ENCODE measurements at places on chromosomes 4 and X.
A peak's percentile ranks its signal among the peaks of the same experiment; 100 is the strongest.

GRCh38 chr4:122531514-122531913, 75.0 kb upstream of the IL2 start:
- no peak for DNase-seq

- peak; percentile 88 for DNase-seq
Observed at GRCh38 chr4:109184491-109184961, 117.9 kb downstream of the COL25A1 start.

GRCh38 chrX:68755616-68756125, 73.2 kb upstream of the EFNB1 start:
- no peak for DNase-seq

- DNase-seq: no peak
Observed at GRCh38 chrX:20399728-20400414, 133.2 kb upstream of the RPS6KA3 start.

DNA sequence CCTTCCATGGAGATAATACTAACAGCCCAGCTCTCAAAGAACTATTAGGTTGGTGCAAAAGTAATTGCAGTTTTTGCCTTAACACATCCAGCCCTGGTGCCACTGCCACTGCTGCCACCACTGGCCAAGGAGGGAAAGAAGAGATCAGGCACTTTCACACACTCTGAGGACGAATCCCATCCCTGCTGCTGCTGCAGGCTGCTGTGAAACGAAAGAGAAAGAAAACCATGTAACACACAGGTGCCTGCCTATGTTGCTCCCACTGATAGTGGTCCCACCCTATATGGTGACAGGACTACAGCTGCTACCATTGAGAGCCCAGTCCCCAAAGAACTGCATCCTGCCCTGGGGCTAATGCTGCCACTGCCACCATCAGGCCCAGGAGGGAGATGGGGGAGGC, 35.1 kb downstream of the TMLHE start:
- DNase-seq: no peak

GRCh38 chr4:13445841-13446790, 38.0 kb downstream of the RAB28 start:
- DNase-seq: no peak

DNA sequence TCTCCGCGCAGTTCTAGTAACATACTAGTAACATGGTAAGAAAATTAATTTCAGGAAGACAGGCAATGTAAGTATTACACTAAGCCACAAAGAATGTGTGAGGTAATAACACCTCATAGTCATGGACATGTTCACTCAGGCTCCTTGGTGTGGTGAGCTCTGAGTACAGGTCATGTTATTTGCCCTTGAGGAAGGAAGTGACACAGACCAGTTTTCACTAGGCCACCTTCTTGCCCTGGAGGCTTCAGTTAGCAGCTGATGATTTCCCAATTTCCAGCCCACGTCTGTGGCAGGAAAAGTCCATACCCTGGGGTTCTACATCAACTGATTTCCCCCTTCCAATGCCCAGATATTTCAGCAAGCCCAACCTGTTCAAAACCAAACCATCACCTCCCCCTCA, 6.7 kb downstream of the APOO start:
- peak; percentile 88 for DNase-seq

- no peak for DNase-seq
Observed at GRCh38 chr4:176443117-176443516, 123.4 kb downstream of the SPCS3 start.

GRCh38 chr4:94256828-94257227, 49.2 kb downstream of the SMARCAD1 start:
- DNase-seq: peak; percentile 17

DNA sequence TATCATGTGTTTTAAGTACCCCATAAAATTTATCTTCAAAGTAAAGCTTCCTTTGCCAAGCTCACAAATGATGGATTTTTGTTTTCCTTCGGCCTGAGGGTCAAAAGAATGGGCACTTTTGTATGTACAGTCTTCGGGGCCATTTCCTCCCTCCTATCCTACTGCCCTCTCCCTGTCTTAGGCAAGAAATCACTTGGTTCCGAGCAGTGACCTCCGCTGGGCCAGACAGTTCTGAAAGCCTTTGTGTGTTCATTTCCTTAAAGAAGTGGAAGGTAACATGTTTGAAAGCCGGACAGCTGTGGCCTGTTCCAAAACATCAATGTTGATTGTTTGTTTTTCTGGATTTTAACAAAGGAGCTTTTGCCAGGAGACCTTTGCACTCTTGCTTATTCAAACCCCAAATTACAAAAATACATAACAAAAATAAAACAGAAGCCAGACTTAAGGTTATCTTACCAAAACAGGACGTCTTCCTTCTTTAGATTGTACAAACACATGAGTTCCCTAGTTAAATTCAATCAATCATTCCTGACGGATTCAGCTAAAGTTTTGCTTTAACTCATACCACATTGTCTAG, 110.6 kb upstream of the LIMCH1 start:
- peak; percentile 67 for DNase-seq

DNA sequence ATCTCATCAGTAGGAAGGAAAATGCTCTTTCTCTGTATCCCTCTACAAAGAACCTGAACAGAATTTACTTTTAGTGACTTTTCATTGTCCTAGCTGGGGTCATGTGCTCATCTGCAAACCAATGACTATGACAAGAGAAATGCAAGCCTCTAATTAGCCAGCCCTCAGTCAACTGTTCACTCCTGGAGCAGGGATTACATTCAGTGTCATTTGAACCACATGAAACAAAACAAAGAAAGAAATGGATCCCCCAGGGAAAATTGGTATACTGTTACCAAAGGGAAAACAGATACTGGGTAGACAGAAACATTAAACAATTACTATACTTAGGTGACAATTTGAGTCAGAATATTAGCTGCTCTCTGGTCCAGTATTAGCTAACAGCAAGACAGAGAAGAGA, 173.6 kb downstream of the RCHY1 start:
- no peak for DNase-seq

GRCh38 chr4:48620831-48621230, 130.8 kb downstream of the ZAR1 start:
- no peak for DNase-seq

DNA sequence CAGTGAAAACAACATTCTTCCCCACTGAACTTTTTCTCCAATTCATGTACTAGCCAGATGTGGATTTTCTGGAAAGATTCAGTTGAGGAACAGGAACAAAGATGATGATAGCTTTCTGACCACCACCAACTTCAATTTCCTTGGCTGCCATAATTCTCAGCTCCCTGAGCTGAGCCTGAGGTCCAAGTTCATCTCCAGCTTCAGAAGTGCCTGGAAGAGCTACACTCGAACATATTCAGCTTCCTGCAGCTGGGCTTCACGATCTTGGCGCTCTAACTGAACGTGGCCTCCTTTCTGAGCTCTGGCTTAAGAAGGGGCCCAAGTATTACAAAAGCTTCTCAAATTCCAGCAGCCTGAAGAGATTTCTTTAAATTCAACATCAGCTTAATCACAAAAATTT, 83.9 kb downstream of the QDPR start:
- DNase-seq: no peak

DNA sequence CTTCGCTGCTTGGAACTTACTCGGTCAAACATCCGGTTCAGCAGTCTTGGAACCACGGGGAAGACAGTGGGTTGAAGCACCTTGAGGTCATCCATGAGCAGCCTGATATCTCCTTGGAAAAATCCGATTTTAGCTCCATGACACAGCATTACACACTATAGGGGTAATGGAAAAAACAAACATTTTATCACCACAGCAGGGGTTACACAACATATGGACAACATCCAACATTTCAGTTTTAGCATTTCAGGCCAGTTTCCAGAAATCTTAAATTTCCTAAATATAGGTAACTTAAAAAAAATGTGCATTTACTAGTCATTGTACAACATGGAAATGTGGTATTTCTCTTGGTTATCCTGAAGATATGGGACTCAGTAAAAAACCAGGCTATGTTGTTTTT, 34.4 kb upstream of the CENPU start:
- no peak for DNase-seq

- no peak for DNase-seq
Observed at GRCh38 chr4:155072417-155072816, 136.0 kb upstream of the NPY2R start.

GRCh38 chrX:110006821-110007375, 4.0 kb downstream of the TMEM164 start:
- DNase-seq: no peak

DNA sequence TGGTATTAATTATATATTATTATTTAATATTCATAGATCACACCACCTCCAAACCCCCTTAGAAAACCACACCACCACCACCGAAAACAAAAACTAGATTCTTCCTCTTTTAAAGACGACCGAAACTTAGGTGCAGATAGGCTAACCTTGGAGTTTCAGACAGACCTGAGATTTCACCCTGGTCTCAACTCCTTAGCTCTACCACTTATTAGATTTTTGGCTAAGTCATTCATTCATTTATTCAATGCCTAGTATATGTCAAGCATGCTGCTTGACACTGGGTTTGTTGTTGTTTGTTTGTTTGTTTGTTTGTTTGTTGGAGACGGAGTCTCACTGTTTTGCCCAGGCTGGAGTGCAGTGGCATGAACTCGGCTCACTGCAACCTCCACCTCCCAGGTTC, 9.5 kb upstream of the BMP2K start:
- DNase-seq: no peak

GRCh38 chrX:319579-320125, 1.1 kb upstream of the GTPBP6 start:
- DNase-seq: no peak

DNA sequence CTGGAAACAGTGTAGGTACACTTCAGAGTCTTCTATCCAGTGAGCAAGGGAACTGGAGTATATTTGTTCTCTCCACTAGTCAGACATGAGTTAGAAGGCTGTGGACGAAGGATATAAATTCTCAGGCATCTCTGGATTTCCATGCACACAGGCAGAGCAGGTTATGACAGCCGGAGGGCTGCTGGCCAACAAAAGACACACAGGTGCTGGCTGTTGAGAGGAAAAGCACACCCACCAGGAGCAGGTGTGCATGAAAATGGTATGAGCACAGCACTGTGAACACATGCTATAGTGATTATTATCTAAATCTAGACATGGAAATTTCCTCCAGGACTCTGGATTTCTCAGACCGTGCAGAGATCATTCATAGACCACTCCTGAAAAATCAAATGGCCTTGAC, 444.7 kb upstream of the RPS6KA3 start:
- DNase-seq: no peak
